ENCODE measurements at places on chromosomes 5 and 9.

DNA sequence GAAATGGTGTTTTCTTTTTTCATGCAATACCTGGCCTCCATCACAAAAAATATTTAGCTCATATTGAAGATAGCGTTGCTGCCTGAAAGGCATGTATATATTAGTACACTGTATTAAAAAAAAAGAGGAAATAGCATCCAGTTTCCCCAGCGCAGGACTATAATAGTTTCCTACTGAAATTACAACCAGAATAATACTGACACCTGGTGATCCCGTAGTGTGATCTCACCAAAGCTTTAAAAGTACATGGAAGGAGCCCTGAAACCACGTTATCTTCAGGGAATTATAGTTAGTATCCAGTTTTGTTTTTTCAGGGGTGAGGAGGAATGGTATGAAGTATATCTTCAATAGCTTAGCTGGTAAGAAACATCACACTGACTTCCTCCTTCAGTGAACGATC is 264.9 kb downstream of the CD180 start:
- DNase-seq = no peak

DNA sequence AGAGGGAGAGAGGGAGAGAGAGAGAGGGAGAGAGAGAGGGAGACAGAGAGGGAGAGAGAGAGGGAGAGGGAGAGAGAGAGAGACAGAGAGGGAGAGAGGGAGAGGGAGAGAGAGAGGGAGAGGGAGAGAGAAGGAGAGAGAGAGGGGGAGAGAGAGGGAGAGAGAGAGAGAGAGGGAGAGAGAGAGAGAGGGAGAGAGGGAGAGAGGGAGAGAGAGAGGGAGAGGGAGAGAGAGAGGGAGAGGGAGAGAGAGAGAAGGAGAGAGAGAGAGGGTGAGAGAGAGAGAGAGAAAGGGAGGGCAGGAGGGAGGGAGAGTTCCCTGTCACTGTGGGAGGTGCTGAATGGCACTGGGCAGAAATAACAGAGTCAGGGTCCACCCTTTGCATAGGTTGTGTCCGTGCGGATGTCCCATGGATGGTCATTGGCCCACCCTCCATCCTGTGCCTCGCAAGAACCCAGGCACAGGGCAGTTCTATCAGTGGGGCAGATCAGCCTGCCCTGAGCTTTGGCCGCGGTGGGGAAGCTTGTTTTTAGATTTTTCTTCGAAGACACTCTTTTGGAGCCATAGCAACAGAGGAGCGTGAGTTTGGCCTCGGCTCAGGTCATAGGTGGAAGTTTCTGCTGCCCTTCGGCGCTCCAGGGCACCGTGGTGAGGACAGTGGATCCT is 30.1 kb downstream of the ADAMTSL2 start:
- peak; percentile 30 for DNase-seq

DNA sequence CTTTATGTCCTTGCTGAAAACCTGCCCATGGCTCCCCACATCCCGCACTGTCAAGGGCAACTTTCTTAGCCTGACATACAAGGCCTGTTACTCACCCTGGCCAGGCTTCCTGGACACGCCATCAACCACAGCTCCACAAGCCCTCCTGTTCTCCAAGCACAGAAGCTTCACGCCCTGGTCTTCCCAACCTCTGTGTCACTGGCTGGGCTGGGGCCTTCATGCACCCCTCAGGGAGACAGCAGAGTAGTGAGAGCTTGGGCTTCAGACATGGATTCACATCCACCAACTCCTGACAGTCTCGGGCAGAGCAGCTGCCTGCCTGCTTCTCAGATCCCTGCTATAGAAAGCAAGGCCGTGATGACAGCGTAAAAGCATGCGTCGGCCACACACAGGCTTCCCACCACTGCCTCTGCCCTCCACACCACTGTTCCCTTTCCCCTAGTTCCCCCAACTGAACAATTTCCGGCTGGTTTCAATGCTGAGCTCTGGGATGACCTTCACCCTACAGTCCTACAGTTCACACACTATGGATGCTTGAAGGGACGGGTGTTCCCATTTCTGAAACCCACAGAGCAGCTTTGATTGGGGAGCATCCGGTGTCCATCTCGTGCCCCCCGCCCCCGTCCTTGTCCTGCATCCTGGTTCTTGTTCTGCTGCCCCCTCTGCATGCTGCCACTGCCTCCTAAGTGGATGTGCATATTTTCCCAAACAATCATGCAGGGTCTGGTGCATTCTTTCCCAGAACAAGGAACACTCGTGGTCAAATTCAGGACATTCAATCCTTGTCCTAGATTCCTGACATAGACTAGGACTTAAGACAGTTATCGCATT is 33.4 kb upstream of the ADAMTS2 start:
- no peak for DNase-seq

- DNase-seq = no peak
Observed at GRCh38 chr9:123933440-123934212, 3.7 kb upstream of the DENND1A start.

DNA sequence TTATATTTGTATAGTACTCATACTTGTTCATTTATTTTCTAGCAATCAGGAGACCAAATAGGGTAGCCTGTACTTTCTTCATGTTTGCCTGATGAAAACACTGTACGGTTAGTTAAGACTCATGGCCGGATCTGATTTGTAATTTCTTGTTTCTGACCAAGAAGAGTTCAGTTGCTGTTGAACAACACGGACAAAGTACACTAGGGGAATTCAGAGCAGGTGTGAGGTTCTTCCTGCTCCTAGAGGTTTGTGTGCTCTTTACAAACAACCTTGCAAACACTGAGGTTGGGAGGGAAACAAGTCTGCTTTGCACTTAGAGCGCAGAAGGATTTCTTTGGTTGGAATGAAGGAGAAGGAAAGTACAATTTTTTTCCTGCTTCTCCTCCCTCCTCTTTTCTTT is 69.7 kb downstream of the TRIO start:
- DNase-seq = no peak

DNA sequence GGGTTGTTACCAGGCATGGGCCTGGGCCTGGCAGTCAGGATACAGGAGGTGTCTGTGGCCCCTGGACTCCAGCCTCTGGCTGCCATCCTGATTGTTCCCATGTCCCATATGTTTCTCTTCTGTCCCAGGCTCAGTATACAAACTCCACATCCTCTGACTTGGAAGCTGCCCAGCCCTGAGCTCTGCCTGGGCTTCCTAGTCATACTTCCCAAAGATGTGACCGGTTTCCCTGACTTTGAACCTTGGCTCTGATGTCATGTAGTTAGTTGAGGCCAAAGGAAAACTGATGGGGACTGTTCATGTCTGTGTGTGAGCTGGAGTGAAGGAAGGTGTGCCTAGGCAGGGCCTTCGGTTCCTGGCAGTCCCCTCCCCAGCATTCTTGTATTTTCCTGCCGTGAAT is 50.4 kb downstream of the CYSTM1 start:
- DNase-seq = no peak

DNA sequence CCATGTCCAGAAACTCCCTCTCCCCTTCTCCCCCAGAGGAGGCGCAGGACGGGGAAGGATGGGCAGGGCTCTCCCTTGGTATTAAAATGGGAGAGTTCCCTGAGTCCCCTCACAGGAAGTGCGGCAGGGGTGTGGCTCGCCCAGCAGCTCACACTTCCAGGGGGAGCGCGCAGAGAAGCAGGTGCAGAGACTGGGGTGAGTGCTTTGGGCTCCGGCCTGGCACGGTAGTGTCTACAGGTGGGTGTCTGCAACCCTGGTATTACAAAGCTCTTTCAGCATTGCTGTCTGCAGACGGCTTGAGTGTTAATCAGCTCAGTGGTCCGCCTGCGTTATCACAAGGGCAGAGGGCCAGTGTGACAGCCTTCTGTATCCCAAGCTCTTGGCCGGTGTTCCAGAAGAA is 114.9 kb upstream of the FBXL7 start:
- no peak for DNase-seq

DNA sequence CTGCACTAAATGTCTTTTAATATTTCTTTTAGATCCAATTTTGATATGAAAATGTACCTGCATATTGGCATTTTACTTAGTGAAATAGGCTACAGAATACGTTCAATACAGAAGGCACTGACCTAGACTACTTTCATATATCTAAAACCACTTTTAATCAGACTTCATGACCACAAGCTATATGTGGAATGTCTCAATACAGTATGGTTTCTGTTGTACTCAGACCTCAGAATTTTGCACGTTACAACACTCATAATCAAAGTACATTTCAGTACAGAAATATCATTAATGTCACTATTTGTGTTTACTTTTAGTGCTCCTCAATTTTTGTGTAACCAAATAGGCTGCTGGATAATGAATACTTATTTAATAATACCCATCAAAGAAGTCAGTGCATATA is 74.8 kb downstream of the MEF2C start:
- no peak for DNase-seq

DNA sequence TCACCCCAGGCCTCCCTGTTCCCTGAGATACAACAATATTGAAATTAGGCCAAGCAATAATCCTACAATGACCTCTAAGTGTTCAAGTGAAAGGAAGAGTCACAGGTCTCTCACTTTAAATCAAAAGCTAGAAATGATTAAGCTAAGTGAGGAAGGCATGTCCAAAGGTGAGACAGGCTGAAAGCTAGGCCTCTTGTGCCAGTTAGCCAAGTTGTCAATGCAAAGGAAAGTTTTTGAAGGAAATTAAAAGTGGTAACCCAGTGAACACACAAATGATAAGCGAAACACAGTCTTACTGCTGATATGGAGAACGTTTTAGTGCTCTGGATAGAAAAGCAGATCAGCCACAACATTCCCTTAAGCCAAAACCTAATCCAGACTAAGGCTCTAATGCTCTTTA is 39.8 kb downstream of the PTAR1 start:
- no peak for DNase-seq

GRCh38 chr9:129276486-129277230 is 98.6 kb upstream of the IER5L start:
- DNase-seq = no peak

DNA sequence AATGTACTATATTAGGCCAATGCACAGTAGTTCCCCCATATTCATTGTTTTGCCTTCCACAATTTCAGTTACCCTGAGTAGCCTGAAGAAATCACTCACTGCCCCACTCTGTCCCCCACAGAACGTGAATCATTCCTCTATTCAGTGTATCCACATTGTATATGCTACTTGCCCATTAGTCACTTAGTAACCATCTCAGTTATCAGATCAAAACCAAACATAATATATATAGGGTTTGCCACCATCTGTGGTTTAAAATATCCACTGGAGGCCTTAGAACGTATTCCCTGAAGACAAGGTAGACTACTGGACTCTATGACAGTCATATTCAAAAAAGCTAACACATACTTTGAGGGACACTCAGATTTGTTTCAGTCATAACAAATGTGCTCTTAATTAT is 465.7 kb upstream of the RGMB start:
- no peak for DNase-seq

GRCh38 chr5:141479776-141480175 is 4.0 kb downstream of the PCDHGC3 start:
- DNase-seq = no peak

DNA sequence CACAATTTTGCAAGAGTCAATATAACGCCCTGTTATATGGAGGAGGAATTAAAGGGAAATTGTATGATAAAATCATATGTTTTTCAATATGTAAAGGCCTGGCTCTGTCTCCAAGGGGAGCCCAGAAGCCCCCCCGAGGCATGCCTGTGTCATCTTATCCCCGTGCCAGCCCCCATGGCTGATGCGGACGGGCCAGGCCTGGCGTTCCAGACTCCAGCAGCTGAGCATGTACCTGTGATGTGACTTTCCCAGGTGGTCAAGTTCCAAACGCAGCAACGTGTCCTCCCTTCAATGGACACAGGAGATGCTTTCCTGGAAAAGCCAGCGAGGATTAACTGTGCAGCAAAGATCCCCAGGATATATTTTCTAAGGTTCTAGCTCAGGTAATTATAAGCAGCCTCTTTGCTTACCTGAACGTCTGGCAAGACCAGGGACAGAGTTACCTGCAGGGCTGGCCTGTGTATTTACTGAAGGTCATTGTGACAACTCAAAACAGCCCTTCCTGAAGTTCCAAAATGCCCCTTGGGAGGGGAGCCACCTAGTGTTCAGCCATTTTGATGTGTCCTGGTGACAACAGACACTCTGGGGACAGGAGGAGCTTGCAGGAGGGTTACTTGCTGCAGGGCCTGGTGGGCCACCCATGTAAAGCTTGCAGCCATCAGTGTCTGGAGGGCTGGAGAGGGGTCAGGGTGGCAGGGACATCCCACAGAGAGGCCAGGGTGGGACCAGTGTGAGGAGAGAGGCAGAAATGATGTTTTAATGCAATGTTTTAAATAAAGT is 53.3 kb upstream of the RNU6ATAC start:
- no peak for DNase-seq

DNA sequence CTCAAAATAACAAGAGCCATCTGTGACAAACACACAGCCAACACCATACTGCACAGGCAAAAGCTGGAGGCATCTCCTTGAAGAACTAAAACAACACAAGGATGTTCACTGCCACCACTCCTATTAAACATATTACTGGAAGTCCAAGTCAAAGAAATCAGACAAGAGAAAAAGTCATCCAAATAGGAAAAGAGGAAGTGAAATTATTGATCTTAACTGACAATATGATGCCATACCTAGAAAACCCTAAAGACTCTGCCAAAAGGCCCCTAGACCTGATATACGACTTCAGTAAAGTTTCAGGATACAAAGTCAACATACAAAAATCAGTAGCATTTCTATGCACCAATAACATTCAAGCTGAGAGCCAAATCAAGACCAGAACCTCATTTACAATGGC is 30.0 kb upstream of the MACIR start:
- no peak for DNase-seq

Data from hindlimb muscle (tissue), 1 donor.